ENCODE measurements at places on chromosomes 3 and 15.

DNA sequence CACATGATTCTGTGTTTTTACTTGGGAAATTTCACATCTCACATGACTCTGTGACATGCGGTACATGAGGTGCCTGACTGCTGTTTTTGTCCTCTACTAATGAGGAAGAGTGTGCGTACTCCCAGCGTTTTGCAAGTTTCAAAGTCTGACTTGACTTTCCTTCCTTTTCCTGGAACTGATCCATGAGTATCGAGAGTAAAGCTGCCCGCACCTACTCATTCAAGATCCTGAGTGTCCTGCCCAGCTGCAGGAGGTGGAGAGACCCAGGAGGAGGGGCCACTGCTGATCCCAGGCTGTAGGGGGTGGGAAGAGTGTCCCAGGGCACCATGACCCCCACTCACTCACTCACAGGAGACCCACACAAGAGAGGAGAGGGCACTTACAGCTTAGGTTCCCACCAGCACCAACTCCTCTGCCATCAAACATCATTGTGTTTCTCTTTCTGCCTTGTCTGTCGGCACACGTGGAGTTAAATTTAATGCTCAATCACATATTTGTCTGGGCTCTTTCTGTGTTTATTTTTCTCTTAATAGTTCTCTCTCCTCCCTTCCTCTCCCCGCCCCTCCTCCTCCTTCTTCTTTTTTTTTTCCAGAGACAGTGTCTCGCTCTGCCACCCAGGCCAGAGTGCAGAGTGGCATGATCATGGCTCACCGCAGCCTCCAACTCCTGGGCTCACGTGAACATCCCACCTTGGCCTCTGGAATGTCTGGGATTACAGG, 1.4 kb downstream of the CCR5AS start:
- no peak for DNase-seq

DNA sequence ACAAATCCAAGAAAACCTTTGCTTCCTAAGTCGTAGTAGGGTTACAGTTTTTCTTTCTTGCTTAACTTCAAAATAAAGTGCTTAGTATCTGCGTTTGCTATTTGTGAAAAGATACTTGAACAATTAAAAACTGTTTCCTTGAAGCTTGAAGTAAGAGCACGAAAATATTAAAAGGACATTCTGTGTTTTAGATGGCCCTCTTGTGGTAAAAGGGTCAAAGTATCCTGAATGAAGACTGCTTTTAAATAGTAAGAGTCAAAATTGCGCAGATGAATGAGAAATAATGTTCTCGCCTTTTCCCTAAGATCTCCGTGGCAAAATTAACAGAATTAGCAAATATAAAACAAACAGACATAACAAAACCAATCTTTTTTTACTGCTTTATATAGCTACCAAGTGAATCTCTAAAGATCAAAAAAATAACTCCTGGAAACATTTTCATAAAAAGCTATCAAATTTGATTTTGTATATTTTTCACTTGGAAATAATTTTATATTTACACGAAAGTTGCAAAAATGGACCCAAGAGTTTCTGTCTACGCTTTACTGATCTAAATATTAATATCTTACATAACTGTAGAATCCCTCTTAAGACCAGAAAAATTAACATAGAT, 175.4 kb downstream of the MBNL1 start:
- DNase-seq = peak; percentile 72

- DNase-seq = peak; percentile 40
Measured at GRCh38 chr15:78035321-78035751, 42.2 kb downstream of the TBC1D2B start.

- peak; percentile 2 for DNase-seq
Measured at GRCh38 chr3:181417748-181418147, 294.0 kb upstream of the SOX2 start.

Measured in iris pigment epithelial cell (primary cell).